ENCODE measurements at places on chromosomes 11 and 22.

DNA sequence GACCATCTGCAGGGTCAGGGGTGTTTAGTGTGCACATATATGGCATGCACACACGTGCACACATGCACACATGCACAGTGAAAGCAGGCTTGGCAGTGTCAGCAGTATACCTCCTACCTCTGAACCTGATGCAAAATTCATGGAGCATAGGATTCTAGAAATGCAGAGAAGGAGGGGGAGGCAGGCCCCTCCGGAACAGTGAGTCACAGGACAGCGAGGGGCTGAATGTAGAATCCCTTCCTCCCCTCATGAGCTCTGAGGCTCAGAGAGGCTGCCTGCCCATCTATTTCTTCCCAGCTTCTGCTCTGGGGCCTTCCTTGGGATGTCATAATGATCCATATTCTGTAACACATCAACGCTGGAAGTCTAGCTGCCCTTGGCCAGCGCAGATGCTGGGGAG is 66.7 kb upstream of the NECTIN1 start:
- no peak for DNase-seq

GRCh38 chr11:116457336-116458007 is 315.3 kb downstream of the BUD13 start:
- DNase-seq = no peak

GRCh38 chr11:19676475-19677380 is 35.9 kb upstream of the NAV2 start:
- DNase-seq = no peak

DNA sequence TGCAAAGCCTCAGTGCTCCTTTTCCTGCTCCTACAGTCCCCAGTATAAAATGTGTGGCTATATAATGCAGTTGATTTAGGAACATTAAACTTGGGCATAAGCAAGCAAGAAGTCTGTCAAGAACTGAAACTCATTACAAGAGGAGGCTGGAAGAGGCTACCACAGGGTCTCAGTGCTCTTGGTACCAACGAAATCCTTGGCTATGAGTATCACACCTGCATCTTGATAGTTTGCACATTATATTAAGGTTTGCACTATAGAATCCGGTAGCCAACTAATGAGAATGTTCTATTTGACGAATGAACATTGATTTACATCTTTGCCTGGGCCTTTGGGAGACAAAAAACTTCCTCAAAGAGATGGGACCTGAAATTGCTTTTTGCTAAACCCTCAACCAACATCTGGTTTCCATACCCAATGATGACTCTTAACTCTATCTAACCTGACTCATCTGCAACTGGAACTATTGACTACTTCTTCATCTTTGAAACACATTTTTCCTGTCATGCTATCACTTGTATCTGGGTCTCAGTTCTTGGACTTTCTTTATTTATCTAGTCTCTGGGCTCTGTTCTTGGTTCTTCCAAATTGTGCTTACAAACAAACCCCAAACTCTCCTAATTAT is 207.2 kb upstream of the CTSC start:
- DNase-seq = no peak

DNA sequence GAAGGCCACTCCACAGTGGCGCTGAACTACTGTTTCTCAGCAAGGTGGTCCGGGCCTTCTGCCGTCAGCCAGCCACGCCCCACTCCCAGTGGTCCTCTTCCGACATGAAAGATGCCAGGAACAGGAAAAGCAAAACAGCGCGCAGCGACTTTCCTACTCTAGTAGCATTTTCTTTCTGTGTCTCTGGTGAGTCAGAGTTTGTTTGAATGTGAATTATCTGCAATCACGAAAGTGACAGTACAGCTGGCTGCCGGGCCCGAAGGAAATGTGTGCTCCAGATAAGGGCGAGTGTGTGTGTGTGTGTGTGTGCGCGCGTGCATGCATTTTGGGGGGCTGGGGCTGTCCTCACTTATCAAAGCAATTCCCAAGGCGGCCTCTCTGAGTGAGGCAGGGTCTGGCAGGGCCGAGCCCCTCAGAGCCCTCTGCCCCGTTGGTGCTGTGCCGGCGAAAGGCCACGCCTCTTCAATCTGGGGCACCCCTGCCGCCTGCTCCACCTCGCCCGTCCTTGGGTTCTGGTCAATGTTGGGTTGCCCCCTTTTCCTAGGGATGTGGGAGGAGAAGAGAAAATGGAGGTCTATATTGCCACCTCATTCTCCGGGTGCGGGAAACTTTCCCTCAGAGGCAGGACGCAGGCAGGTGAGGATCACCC is 288.5 kb downstream of the KIRREL3 start:
- no peak for DNase-seq

GRCh38 chr11:119907122-119907851 is 178.3 kb upstream of the NECTIN1 start:
- DNase-seq = no peak

DNA sequence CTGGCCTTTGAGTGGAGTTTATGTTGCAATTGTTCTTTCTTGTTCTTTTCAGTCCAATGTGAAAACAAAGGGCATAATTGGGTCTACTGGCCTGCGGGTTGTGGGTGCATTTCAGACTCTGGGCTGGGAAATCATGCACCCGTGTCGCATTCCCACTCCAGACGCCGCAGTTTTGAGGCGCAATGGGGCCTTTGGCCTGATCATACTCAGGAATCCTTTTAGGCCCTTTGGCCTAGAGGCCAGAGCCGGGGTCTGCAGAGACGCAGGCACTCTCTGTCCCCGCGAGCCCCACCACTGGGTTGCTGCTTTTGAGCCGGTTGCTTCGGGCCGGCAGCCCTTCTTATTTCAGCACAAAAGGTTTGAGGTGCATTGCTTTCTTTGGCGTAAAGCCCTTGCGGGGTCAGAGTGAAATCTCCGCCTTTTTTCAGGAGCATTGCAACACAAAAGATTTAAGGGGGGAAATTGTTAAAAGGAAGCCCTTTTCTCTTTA is 48.4 kb upstream of the DBX1 start:
- DNase-seq = no peak

GRCh38 chr11:67651976-67652781 is 1.6 kb upstream of the ACY3 start:
- no peak for DNase-seq

GRCh38 chr11:73645121-73645969 is 1.0 kb upstream of the PLEKHB1 start:
- DNase-seq = no peak

DNA sequence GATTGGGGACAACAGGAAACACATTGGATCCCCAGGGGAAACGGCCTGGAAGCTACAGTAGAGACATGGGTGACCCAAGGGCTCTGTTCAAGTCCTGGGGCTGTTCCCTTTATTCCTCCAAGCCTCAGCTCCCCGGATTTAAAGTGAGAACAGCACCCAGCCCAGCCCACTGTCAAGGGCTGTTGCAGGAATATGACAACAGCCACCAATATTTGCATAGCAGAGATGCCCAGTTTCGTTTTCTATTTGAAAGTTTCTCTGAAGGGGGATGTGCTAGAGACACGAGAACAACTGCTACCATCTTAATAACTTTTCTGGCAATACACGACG is 81.1 kb upstream of the WNT7B start:
- no peak for DNase-seq

- no peak for DNase-seq
These were observed 62.1 kb downstream of the ADAMTS15 start for GRCh38 chr11:130510407-130511006.

DNA sequence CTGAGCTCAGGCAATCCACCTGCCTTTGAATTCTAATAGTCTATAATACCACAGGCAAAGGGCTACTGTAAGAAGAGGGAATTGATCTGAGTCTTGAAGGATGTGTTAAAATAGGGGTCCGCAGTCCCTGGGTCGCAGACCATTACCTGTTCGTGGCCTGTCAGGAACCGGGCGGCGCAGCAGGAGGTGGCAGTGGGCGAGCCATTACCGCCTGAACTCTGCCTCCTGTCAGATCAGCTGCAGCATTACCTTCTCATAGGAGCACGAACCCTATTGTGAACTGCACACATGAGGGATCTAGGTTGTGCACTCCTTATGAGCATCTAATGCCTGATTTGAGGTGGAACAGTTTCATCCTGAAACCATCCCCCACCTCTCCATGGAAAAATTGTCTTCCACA is 11.5 kb upstream of the TMEM123 start:
- no peak for DNase-seq

GRCh38 chr11:40166892-40167291 is 1292.6 kb downstream of the LRRC4C start:
- DNase-seq = no peak
